ENCODE measurements at places on chromosomes 5 and 9.

GRCh38 chr9:121813519-121814210 lies 162.2 kb downstream of the DAB2IP start:
- DNase-seq, result no peak

GRCh38 chr9:133607976-133608375 lies 1.2 kb downstream of the FAM163B start:
- no peak for DNase-seq

- no peak for DNase-seq
Observed at GRCh38 chr5:55308254-55308836, 556 bp downstream of the MTREX start.

DNA sequence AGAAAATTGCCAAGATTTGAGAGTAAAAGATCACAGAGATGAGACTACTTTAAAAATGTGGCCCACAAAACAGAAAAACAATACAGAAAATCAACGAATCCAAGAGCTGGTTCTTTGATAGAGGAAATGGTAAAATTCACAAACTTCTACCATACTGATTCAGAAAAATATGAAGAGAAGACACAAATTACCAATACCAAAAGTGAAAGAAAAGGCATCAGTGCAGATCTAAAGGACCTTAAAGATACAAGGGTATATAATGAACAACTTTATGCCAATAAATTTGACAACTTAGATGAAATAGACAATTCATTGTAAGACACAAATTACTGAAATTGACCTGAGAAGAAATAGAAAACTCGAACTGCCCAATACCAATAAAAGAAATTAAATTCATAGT lies 24.4 kb upstream of the SLC1A1 start:
- no peak for DNase-seq

GRCh38 chr9:69104830-69105527 lies 69.1 kb upstream of the TJP2 start:
- no peak for DNase-seq

GRCh38 chr5:171315925-171316257 lies 6.8 kb downstream of the TLX3 start:
- DNase-seq, result no peak

- no peak for DNase-seq
Observed at GRCh38 chr9:4984171-4984620, 876 bp upstream of the JAK2 start.

DNA sequence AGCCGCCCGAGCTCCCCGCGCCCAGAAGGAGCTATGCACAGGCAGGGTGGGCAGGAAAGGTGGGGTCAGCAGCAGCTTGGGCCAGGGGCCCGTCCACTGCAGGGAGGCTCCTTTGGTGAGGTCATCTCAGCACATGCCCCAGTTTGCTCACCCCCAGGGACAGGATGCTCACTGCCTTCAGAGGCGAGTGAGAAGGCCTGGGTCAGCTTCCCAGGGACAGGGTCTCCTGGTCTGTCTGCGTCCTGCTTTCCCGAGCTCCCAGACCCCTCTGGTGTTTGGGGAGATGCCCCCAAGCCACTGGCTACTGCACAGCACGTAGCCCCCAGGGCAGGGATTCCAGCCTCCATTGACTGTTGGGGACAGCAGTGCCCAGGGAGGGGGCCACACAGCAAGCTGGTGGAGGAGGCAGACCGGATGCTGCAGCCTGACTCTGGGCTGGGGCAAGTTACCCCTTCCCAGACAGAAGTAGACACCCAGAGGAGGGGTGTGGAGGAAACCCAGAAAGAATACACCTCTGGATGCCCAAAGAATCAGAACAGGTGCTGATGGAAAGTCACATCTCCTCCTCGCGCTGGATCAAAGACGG lies 581 bp upstream of the SARDH start:
- DNase-seq, result no peak

DNA sequence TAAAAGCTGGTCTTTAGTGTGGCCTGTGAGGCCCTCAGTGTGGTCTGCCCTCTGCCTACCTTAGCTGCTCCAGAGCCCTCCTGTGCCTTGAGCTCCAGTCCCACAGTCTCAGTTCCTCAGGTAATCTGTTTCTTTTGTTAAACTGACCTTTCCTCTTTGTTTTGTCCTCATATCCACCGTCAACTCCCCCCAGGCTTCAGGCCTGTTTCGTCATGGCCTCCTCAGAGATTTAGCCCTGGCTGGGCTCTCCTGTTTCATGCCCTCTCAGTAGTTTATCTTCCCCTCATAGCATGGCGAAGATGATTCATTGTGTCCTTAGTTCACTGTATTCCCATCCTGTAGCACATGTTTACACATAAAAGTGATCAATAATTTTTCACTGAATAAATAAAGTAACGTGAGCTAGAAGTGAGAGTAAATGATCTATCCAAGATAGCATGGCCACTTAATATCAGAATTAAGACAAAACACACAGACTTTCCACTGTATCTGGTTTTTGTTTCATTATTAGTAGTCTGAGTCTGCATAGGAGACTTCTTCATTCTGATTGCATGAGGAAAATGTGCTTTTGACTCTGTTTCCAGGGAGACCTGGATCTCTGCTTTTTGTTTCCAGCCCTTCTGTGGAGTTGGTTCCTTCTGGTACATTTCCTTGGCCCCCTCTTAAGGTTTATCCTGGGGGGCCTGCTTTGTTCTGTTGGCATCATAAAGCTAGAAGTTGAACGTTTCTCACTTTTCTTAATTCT lies 70.5 kb downstream of the SNX24 start:
- DNase-seq, result no peak

DNA sequence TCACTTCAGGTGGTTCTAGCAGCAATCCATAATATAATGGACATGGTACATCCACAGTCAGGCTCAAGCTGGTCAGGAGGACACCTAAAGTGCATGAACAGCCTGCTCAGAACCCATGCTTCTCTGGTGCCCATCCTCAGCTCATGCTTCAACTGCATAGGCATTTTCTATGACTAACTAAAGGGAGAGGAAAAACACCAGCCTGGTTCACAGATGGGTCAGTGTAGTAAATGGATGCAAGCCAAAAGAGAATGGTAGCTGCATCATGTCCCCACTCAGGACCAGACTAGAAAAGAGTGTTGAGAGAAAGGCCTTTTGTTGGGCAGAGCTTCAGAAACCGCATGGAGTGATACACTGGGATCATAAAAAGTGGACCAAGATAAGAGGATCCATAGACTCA lies 556.6 kb downstream of the TLE1 start:
- no peak for DNase-seq

DNA sequence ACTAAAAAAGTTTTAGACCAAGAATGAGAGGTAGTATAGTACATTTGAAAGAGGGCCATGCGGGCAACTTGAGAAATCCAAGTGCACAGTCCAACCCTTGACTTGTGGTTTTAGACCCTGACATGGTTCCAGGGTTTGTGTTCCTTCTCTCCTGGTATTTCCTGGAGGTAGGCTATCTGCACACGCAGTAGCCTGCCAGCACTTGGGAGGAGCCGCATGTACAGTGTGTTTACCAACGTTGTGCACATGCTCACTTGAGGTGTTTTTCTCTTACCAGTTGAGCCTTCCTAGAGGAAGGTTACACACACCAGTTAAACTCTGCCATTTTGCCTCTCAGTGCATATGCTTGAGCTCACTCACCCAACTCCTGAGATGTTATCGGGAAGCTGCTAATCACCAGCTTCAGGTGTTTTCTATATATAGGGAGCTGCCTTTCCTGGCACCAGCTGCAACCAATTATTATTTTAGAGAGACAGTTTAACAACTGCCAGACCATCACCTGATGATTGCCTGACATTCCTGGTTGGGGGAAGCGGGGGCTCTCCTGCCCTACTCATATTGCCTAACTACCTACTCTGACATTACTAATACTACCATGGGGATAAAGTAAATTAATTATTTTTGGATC lies 593.4 kb upstream of the TUSC1 start:
- DNase-seq, result no peak

DNA sequence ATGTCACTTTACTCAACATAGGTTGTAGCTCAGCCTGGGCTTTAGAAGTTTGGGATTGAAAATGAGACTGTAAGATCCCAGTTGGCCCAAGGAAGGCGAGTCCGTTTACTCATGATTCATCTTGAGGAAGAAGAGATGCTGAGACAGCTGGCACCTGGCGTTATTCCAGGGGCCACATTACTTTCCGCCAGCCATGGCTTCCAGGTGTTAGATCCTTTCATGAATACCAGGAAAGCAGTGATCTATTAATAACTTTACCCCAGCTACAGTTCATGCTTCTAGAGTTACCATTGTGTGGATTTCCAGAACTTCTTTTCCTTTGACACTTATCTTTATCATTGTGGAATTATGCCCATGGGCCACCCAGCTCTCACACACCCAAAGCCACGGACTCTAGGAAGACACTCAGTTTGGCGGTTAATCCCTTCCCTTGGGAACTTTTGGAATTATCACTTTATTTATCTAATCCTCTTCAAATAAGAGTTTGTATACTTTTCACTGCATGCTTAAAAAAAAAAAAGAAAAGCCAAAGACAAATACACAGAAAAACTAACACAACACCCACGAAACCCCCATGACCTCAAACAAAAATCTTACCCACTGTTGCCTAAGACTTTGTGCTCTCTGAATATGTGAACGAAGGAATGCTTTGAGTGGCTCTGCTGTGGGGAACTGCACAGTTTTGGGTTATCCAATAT lies 26.9 kb downstream of the RAI14 start:
- no peak for DNase-seq

- no peak for DNase-seq
Observed at GRCh38 chr5:96930058-96930457, 5.8 kb upstream of the LNPEP start.

DNA sequence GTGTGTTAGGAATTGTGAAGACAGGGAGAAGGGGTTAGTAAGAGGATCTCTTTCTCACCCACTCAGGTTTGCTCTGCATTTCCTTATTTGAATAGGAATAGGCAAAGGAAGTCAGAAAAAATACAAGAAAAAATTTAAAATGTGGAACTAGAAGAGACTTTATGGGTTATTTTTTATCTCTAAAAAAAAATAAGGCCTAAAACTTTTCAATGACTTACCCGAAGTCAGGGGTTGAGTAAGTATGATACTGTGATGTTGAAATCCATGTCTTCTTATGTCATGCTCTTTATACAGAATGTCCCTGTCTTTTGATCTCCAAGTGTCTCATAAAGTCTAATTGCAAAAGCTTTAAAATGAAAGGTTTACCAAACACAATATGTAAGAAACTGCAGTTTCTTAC lies 148.3 kb upstream of the PIK3R1 start:
- DNase-seq, result no peak

GRCh38 chr5:107154593-107154992 lies 516.1 kb downstream of the EFNA5 start:
- no peak for DNase-seq

- no peak for DNase-seq
Observed at GRCh38 chr5:151038412-151038745, 18.0 kb downstream of the GPX3 start.

GRCh38 chr5:4128994-4129393 lies 533.4 kb downstream of the IRX1 start:
- DNase-seq, result no peak

DNA sequence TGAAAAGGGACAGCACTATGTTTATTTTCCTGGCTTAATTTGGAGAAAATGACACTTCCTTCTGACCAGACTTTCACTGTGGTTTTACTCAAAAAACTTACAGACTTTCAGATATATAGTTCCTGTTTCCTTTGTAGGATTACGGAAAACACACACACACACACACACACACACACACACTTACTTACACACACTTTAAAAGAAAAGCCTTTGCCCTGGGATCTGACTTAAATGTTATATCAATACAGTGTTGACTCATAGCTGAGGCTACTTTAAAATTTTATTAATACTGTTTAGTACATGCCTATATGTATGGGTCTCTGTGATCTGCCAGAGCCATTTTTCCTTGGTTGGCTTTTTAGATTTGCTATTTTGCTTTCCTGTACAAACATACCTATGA lies 758.3 kb downstream of the DNAH5 start:
- no peak for DNase-seq
